ENCODE measurements at places on chromosomes 1 and 21.

GRCh38 chr1:248810000-248810726 is 15.6 kb downstream of the SH3BP5L start:
- DNase-seq = no peak

GRCh38 chr1:19680644-19681043 is 16.0 kb downstream of the HTR6 start:
- DNase-seq = no peak

DNA sequence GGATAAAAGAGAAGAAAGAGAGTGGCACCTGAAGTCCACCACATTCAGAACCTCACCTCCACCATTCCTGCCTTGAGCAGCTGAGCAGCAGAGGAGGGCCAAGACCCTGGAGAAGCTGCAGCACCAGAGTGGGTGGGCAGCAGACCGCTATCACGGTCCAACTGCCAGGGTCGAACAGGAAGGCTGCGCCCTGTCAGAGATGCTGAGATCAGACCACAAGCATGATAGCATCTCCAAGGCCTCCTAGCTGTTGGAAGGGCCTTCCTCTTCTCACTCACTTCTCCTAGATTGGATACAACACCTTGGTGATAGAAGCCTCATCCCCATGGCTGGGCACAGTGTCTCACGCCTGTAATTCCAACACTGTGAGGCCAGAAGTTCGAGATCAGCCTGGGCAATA is 12.1 kb upstream of the SLC45A3 start:
- no peak for DNase-seq

DNA sequence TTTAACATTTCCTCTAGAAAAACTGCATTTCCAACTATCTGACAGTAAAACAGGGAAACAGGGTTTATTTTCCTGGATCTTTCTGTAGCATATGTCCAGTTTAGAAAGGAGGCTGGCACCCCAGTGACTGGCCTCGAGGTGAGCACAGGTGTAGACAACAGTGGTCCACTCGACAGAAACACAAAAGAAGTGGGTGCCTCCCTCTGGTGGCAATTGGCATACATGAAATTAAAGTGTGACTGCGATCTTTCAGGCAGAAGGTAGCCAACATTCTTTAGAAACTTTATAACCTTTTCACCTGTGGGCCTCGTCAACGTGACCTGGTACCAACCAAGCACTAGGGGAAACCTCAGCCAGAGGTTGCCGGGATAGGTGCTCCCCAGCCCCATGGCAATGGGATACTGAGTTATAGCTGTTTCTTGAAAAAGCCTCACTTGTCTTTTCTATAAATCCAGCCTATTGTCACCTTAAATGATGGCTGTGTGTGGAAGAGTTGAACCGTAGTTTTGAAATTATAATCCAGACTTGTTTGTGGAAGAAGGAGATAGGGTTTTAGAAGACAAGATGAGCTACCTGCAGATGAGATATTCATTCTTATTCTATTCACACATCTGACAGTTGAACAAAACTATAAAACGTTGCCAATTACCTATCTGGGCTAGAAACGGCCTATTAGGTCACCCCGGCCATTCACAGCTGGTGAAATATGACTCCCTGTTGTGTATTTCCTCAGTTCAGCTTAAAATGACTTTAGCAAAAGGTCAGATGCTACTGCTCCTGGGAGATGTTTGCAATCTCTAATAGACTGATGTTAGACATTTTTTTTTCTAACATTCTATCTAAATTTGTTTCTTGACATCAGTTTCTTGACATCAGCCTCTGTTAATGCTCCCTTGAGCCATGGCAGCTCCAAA is 44.3 kb downstream of the PCP4 start:
- DNase-seq = no peak

DNA sequence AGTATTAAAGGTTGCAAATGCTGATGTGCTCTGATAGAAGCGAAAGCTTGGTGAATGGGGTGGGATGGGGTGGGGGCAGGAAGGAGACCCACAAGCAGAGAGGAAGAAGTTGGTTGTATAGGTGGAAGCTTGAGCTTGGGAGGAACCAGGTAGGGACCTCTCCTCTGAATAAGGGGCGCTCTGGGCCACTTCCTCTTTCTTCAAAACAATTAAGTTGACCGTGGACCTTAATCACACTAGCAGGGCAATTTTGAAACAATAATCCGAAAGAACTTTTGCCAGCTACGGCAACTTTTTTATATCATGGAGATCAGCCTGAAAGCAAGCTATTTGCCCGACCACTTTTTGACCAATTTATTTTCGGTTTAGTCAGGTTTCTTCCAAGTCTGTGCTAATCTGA is 1.9 kb upstream of the DYRK1A start:
- DNase-seq = no peak

DNA sequence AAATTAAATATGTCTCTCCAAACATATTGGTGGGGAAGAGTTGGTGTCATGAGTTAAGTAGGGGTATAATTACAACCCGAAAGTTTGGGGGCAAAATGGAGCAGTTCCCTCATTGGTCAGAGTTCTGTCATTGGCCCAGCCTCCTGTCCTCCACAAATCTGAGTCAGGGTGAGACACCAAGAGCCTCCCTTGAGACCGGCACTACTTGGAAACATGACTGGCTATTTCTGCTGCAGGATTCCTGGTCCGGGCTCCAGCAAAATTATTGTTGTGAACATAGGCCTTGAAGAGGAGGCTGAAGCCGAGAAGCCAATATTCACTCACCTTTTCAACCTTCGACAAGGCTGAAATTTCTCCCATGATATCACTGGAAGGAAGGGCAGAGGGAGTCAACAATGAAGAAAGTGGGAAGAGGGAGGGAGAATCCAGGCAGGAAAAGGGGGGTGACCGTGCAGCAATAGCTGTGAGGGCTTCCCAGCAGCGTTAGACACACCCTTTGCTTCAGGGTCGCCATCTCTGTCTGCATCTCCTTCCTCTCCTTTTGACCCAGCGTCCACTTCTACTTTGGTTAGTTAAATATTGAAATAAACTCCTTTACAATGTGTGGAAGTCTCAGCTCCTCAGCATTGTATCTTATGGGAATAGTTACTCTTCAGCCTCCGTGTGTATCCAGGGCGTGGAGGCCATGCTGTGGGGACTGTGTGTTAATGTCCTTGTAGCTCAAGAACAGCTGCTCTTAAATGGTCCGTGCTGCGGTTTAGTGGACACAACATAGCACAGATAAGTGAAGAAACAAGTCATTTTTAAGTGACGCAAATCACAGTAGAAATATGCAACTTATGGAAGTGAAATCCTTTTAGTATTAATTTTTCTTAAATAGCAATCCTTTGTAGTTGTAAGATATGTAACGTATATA is 307.4 kb downstream of the DISC1 start:
- no peak for DNase-seq

DNA sequence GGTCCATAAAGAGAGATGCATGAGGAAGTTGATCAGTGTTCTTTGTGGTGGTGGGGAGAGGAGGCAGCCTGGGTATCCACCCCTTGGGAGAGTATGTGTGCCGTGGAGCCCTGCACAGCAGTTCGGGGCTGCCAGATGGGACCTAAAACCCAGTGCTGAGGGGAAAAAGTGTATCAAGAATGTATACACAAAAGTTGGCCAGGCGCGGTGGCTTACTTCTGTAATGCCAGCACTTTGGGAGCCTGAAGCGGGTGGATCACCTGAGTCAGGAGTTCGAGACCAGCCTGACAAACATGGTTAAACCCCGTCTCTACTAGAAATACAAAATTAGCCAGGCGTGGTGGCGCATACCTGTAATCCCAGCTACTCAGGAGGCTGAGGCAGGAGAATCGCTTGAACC is 4.1 kb upstream of the TTC4 start:
- DNase-seq = no peak
